ENCODE measurements at places on chromosomes 11 and 22.

- DNase-seq, result no peak
These were observed 22.8 kb downstream of the F2 start for GRCh38 chr11:46741600-46742484.

DNA sequence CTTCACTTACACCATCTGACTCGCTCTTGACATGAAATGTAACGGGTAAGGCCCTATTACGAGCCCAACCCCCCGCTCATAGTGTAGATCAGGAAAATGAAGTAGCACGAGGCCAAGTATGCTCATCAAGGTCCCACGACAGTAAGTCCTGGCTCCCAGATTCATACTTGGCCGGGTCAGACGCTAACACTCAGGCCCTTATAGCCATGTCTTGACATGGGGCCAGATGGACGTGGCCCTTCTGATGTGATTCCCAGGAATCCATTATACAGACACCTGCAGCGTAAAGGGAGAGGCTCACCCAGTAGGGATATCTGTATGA, 175.1 kb downstream of the CEP164 start:
- no peak for DNase-seq

GRCh38 chr11:115760461-115761320, 256.5 kb upstream of the CADM1 start:
- peak; percentile 11 for DNase-seq

DNA sequence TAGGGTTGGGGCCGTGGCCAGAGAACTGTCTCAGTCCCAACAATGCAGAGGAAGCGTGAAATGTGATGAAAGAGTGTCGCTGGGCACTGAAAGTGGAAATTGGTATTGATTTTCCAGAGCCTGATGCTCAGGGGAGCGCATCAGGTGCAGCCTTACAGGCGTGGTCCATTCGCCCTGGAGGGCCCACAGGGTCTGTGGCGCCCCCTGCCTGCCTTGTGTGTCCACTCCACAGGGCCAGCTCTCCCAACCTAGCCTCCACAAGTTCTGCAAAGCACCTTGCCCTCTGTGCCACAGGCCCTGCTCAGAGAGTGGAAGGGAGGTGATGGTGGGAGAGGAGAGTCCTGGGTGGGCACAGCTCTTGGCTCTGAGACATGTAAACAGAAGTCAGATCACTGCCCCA, 54.9 kb upstream of the LMO1 start:
- DNase-seq, result no peak

- no peak for DNase-seq
These were observed 33.9 kb downstream of the MAML2 start for GRCh38 chr11:96309016-96309642.

DNA sequence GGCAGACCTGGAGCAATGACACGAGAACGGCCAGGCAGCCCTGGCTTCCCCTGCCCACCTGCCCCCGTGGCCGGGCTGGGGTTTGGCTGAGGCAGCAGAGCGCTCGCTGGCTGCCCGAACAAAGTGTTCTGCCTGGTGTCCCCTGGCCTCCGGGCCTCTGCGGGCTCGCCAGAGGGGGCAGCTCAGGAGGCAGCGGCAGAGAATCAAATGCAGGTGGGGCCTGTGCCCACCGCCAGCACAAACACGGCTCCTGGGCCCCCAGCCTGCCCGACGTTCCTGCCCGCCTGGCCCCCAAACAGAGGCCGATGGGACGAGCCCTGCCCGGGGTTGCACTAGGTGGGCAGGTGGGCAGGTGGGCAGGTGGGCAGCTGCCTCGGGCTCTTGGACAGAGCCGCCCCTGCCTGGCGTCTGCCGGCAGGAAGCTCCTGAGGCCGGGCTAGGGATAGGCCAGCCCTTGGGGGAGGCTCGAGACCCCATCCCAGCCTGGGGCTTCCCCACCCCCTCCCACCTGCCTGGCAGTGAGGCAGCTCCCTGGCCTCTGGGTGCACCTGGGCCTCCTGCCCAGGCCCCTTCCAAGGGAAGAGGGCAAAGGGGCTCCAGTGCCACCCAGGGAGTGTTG, 46.8 kb downstream of the CDKN1C start:
- DNase-seq, result no peak

- DNase-seq, result no peak
These were observed 22.6 kb downstream of the EXPH5 start for GRCh38 chr11:108571001-108571400.

DNA sequence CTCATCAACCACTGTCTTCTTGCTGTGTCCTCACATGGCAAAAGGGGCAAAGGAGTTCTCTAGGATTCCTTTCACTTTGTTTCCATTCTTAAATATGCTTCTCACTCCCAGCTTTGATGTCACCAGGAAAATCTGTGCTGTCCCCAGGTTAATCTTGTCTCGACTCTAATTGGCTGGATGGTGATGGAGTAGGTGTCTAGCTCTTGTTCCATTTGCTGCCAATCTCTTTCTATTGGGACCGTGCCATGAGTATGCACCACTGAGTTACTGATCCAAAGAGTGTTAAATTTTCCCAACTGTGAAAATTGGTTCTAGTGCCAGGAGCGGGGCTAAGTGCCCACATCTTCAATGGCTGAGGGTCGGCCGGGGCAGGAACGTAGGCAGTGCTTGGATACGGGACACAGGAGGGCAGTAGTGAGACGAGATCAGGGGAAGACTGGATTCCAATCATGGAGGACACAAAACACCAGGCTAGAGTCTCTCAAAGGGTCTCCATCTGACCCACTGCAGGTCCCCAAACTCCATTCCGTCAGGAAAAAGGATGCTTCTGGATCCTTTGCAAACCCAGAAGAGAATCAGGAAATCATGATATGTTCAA, 47.7 kb upstream of the CSNK2A3 start:
- DNase-seq, result no peak
